ENCODE measurements at places on chromosomes 12 and 14.

GRCh38 chr12:68148261-68148951, 11.1 kb downstream of the IFNG start:
- no peak for DNase-seq

DNA sequence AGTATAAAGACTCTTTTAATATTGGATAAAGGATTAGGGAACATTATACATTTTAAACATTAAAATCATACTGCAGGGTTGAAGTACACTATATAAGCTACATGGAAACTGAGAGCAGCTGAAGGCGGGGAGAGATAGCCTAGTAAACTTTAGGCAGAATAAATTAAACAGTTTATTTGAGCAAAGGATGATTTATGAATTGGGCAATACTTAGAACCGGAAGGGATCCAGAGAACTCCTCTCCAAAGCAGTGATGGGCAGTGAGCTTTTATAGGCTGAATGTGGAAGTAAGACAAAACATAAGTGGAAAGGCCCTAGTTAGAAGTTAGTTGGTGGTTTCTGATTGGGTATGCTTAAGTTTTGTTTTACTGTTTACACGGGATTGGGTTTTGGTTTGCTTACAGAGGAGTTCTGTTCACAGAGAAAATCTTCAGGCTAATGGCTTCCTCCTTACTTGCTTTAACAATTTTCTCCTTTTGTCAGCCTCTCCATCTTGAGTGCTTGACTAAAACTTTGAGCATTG, 18.9 kb downstream of the LEMD3 start:
- no peak for DNase-seq

- no peak for DNase-seq
Measured at GRCh38 chr12:109638735-109639134, 65.1 kb downstream of the MVK start.

GRCh38 chr12:117127933-117128823, 29.0 kb upstream of the TESC start:
- DNase-seq: peak; percentile 13

- peak; percentile 21 for DNase-seq
Measured at GRCh38 chr14:102819747-102820330, 42.6 kb downstream of the TRAF3 start.

GRCh38 chr12:58204071-58204470, 262.7 kb downstream of the ATP23 start:
- peak; percentile 4 for DNase-seq

DNA sequence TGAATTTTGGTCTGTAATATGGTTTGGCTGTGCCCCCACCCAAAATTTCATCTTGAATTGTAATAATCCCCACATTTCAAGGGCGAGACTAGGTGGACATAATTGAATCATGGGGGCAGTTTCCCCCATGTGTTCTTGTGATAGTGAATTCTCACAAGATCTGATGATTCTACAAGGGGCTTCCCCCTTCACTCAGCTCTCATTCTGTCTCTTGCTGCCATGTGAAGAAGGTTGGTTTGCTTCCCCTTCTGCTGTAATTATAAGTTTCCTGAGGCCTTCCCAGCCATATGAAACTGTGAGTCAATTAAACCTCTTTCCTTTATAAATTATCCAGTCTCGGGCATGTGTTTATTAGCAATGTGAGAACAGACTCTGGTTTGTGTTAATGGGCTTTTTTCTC, 5.9 kb downstream of the LRRC9 start:
- no peak for DNase-seq

DNA sequence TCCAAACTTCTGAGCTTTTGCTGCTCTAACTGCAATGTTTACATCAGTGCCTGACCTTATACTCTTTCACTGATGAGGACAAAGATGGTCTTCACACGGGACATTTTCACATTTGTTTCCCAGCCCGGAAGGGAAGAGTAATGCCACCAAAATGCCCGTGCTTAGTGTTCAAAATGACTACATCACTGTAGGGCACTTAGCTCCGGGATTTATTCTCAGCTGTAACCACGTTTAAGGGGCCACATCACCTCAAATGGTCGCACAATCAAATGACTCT, 2.9 kb downstream of the GSG1 start:
- no peak for DNase-seq

DNA sequence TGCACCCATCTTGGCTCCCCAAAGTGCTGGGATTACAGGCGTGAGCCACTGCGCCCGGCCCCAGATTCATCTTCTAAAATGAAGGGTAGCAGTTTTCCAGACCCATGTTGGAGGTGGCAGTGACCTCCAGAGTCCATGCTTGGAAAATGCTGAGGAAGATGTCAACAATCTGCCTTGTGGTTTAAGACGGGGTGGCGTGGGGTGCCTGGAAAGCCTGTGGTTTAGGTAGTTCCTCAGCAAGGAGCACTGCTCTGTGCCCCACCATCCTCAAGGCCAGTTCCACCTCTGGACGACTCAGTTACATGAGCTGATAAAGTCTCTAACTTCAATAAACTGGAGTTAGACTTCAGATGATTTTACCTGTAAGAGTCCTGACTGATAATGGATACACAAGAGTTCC, 48.6 kb downstream of the DRAM1 start:
- DNase-seq: no peak

DNA sequence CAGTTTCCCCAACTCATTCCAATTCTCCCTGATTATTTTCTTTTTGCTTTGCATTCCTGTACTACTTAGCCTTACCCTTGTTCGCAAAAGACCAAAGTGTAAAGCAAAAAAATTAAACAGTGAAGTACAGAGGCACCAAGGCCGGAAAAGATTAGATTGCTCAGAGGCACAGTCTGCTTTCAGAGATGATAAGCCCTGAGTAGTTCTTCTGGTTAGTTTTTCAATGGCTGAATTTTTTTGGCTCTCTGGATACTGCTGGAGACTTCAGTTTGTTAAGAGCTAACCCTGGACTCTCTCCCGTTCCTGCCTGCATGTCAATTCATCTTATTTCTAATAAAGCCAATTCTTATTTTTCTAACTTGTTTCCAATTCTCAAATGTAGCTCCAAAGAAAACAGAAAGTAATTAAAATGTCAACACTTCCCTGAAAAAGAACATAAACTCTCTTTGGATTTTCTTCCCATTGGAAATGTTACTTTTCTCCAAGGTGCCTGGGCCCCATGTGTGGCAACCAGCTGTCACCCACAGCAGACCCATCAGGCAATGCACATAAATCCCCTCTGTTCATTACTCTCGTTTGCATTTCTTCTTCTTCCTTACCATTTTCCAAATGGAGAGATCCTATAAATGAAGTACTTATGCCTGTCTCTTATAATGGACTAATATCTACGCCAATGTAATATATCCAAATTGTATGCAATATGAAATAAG, 142.8 kb downstream of the BTG1 start:
- no peak for DNase-seq

- peak; percentile 88 for DNase-seq
Measured at GRCh38 chr12:12803186-12803585, 10.0 kb upstream of the DDX47 start.

- DNase-seq: no peak
Measured at GRCh38 chr12:26513363-26514043, 318.1 kb downstream of the SSPN start.
